ENCODE measurements at places on chromosomes 7 and 10.
A peak's percentile ranks its signal among the peaks of the same experiment; 100 is the strongest.

DNA sequence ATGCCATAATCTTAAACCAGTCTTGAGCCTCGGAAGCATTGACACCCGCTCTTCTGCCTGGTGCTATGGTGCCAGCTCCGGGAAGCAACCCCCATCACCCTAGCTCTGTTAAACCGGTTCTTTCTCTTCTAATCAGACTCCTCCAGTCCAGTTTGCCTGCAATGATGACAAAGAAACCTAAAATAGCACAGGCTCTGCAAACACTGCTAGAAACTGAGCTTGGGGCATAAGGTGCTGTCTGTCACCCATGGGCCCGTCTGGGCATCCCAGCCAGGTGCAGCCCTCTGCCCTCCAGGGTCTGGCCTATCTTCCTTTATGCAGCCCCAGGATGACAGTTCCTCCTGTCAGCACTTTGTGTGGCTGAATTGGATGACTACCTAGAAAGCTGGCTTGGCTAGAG lies 14.2 kb upstream of the CAMK2G start:
- peak; percentile 1 for ATAC-seq

DNA sequence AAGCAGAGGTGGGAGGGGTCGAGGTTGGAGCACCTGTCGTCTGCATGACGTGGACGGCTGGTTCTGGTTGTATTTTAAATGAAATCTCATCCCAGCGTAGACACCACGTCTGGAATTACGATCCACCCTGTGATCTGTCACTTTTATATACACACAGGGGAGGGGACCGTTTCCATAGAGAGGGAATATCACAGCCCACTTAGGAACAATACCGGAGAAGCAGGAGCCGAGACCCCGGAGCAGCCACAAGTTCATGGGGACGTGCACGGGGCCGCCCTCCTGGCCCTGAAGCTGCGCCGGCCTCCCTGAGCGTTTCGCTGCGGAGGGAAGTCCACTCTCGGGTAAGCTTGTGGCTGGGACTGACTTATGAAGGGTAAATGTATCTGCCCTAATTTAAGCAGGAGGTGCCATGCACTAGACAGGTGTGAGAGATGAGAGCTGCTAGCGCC lies at the start of gene UCN3:
Gene UCN3 (plus strand): TSS at position 77 of the 449 bp plus-strand sequence. CDS start 8,755 bp downstream, outside the sequence.
- ATAC-seq, result peak; percentile 56

- no peak for ATAC-seq
Observed at GRCh38 chr10:50987934-50988333, 86.4 kb upstream of the PRKG1 start.

DNA sequence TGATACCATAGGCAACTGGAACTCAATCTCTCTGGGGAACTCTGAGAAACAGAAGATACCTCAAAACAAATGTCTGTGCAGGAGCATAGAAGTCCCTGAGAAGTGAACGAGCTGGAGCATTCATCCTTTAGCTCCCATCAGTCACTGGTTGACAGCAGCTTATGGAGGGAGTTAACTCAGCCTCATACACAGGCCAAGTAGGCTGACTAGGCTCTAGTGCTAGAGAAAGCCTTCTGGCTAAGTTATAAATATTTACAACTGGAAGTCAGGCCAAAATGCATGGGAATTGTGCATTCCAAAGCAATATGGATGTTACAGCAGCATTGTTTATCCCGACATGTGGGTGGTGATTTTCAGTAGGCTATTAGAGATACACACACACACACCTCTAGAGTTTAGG lies 66.5 kb downstream of the ANK3 start:
- no peak for ATAC-seq

DNA sequence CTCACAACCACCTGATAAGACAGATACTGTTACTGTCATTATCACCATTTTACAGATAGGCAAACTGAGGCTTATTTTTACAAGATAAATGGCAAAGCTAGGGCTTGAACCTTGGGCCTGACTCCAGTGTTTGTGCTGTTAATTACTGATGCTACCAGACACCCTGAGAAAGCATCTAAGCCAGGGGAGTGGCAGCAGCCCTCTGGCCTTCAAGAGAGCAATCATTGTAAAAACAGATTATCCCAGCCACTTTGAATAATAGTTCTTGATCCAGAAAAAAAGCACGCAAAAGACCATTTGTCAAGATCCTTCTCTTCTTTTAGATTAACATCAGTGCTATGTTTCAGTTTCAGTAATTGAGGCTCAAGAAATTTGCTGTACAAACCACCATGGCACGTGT lies 109.5 kb downstream of the PLCE1 start:
- no peak for ATAC-seq

GRCh38 chr7:77532247-77532646 lies 4.8 kb upstream of the PTPN12 start:
- ATAC-seq, result no peak

DNA sequence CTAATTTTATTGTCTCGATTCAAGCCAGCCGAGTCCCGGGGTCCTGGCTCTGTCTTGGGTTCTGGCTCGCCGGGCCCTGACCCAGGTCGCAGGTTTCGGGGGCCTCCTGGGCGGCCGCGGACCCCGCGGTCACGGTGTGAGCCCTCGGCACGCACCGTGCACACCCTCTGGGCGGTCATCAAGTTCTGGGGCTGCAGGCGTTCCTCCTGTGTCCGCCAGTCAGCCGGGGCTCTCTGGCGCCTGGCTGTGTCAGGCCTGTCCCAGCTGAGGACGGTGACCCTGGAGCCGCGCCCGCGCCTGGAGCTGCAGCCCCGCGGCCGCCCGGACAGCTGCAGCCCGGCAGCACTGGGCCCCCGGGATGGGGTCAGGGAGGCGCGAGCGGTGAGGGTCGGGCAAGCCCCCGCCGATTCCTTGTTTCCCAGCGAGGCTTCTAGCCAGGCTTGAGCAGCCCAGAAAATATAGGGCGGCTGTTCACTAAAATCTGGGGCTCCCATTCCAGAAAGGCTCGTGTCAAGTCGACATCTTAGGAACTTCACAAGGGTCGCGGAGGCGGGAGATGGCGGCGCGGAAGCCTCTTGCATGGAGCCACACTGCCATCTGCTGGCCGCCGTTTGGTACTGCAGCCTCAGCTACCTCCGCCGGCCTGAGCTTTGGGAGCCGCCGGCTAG lies 4.2 kb upstream of the HOXA7 start:
- peak; percentile 85 for ATAC-seq

- no peak for ATAC-seq
Observed at GRCh38 chr7:135768064-135768463, 19.5 kb upstream of the FAM180A start.

DNA sequence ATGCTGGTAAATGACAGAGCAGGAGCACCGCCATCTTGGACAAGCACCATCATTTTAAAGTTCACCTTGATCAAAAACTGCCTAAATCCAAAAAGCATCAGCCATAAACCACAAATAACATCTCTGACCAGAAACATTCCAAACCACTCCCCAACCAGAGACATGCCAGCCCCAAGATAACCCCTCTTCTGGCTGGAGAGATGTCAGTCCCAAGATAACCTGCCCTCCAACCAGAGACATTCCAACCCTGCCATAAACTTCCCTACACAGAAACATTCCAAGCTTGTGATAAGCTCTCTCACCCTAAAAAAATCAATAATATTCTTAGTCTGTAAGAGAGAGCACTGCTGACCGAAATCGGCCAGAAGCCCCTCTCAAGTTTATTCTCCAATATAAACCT lies 659.3 kb downstream of the XPNPEP1 start:
- ATAC-seq, result no peak

GRCh38 chr7:122764902-122765301 lies 62.2 kb upstream of the RNF148 start:
- no peak for ATAC-seq

DNA sequence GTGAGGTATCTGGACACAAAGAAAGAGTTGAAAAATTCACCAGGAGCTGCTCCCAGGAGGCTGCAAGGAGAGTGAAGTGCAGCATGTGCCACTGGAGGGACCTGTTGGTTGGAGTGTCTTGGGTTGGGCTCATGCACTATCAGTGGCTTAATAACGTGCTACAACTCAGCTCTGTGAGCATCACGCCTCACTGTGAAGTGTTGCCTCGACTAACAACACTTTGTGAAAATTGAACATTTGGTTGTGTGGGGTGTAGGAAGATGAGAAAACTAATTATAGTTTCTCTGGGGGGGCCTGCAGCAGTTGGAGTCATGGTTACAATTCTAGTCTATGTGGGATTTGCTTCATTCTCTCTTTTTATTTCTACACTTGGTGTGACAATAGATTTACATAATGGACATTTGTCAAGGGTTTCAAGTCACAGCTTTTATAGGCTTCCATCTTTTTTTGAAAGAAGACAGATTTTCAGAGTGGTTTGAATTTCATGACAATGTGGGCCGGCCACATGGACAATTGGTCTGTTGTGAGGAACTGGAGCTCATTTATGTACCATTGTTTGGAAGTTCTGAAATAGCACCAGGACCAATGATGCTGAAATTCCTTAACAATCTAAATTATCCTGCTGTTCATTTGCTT lies 121.3 kb downstream of the RAMP3 start:
- ATAC-seq, result no peak
